A549 treated with Hydrocortisone at 1 μM for 4 hours (cell line): ENCODE measurements at places on chromosomes 3 and 15. TPM values are rescaled to one million over a fixed set of nuclear protein-coding genes. Genes with fewer than 3 reads are reported as not detected.

CMTM6 gene
- 33.8 to 49.5 TPM (median 40.3 TPM) in 5 replicates for total RNA-seq

CNTN3 gene
- total RNA-seq = not detected in 5 replicates

PPP1R14D gene
- total RNA-seq = 0.17 to 0.32 TPM in 2 of 5 replicates, not detected in the others

ARHGEF3 gene
- 5.7 to 9.5 TPM (median 7.1 TPM) in 5 replicates for total RNA-seq

PLSCR2 gene
- total RNA-seq = 0.11 TPM in 1 of 5 replicates, not detected in the others

LRRC2 gene
- 0.02 TPM in 1 of 5 replicates, not detected in the others for total RNA-seq

ZNF385D gene
- 0.08 to 0.16 TPM in 2 of 5 replicates, not detected in the others for total RNA-seq

CTXN2 gene
- total RNA-seq = 0.03 to 0.07 TPM in 2 of 5 replicates, not detected in the others

CFAP100 gene
- not detected in 5 replicates for total RNA-seq

ARGFX gene
- not detected in 5 replicates for total RNA-seq
